ENCODE measurements at places on chromosomes 4 and X.

DNA sequence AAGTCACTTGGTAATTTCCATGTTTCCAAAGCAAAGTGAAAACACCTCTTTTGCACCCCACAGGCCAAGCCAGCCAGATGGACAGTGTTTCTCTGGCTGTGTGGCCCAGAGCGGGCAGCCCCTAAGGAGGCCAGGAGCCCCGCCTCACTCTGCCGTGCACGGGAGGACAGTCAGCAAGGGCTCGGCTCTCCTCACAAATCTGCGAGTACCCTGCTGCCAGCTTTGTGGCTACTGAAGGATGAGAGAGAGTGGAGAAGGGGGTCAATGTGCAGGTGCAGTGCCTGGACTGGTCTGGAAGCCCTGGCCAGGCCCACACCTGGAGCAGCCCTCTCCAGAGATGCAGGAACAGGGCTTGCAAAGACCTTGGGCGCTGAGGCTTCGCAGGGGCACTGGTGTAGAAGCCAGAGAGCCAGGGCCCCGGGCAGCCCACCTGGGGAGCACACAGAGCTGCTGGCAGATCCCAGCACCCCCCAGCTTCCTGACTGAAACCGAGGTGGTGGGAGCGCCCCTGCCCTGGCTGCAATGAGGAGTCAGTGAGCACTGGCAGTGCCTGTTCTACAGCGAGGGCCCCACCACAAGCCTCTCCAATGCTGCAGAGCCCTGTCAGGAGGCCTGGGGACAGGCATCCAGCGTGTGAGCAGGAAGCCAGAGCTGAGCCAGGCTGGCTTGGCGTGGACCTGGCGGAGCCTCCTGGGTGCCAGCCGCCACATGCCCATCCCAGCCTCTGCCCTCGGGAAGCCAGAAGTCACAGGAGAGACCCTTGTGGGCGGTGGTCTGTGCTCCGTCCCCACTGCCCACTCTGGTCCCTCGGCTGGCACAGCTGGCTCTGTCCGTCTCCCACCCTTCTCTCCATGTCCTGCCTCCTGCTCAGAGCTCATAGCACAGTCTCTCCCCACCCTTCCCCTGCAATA, 3.9 kb downstream of the SPON2 start:
- no peak for DNase-seq

GRCh38 chr4:146477054-146477453, 44.7 kb downstream of the SLC10A7 start:
- no peak for DNase-seq

DNA sequence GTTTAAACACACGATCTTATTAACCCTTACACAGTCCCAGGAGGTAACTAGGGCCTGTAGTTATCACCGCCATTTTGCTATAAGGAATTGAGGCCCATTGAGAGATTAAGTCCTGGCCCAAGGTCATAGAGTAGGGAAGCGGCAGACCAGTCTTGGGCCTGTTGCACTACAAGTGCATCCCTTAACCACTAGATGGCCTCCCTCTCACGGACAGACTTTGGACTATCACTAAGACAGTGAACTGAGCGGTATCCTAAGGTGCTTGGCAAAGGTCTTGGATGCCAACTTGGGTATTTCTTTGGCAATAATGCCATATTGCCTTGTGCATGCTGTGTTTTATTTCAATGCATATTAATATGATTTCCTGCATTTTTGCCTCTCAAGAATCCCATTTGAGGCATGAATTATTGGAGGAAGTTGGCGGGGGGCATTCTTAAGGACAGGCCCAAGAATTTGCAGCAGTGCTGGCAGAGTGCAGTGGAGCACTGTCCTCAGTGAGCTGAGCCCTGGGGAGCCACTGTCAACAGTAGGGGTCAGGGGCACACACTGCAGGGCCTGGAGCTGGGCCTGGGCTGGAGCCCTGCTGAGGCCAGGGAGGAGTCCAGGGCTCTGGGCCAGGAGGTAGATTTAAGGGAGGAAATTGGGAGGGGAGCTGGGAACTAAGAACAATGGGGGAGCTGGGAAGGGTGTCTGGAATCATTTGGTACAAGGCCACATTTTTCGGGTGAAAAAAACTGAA, 147.4 kb downstream of the SMIM20 start:
- DNase-seq, result peak; percentile 25

GRCh38 chrX:140500441-140500840, 4.4 kb downstream of the SOX3 start:
- DNase-seq, result no peak
